NCI-H510A (cell line): ENCODE measurements at places on chromosomes 11 and 22.

DNA sequence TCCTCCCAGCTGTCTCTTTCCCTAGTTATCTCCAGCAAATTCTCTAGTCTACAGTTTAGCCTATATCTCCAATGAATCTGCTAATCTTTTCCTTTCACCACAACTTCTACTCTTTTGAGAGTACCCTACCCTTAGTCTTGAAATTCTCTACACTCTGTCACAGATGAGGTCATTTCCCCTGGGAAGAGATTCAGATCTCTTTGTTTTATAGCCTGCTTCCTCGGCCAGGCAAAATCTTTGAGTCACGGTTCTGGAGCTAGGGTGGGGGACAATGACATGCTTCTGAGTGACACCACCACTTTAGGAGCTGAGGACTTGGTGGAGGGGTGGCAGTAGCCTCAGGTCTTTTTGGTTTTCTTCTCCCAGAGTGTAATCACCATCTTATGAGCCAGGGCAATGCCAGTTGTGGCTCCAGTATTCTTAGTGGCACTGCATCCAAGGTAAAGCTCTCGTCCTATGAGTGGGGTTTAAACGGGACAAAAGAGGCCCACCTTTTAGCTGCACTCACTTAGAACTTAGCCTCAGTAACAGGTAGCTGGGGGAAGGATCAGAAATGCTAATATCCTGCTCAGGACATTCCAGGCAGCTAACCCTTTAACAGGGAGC lies 98.5 kb upstream of the RRM1 start:
- no peak for DNase-seq

GRCh38 chr11:19934828-19935259 lies 222.2 kb downstream of the NAV2 start:
- no peak for DNase-seq

DNA sequence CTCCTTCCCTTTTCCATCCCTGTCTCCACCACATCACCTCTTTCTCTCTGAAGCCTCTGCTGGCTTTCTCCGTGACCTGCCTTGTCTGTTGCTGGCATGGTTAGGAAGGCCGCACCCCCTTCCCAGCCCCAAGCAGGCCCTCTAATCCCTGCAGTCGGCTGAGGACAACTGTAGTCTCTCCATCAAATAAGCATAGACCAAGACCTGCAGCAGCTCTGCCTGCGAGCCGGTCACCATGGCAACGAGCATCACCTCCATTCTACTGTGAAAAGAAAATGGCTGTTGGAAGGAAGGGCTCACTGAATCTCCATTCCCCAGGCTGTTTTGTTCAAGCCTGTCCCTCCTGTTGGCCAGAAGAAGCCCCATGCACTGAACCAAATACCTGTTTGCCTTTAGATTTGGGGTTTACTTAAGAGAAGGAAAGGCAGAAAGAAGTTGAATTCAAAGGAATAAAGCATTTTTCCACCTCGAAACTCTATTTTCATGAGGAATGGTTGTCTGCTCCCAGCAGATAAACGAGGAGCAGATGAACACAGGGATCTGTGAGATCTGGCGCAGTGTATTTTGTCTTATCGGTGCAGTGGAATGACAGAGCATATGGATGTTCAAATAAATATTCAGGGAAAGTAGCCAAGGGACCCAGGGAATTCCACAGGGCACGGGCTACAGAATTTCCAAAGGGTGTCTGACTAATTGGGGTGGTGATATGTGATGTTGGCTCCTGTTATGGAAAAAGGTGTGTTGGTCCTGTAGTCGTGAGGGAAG lies 113.1 kb upstream of the TTC12 start:
- DNase-seq: no peak

GRCh38 chr22:24494528-24495364 lies at the start of gene UPB1:
Gene UPB1, plus strand, starts transcription at chr22:24495332. Its CDS starts 72 bp downstream, at chr22:24495404.
- no peak for DNase-seq

DNA sequence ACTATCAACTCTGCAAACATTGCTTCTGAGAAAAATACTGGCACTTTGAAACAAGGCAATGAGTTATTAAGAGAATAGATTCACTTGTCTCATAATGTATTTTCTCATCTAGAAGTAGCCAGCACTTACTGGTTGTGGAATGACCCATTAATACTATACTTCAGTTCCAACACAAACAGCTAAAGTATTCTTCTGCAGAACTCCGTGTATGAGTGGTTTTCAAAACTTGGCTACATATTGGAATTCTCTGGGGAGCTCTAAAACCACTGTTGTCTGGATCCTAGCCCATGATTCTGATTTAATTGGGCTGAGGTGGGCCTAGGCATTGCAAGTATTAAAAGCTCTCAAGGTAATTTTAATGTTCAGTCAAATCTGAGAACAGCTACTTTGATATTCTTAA lies 1416.4 kb upstream of the RAG2 start:
- DNase-seq: no peak
